Epithelial cell of esophagus (primary cell): ENCODE measurements at places on chromosomes 13 and 19.

- no peak for DNase-seq
Observed at GRCh38 chr13:89610881-89611280, 1736.6 kb upstream of the MIR17HG start.

DNA sequence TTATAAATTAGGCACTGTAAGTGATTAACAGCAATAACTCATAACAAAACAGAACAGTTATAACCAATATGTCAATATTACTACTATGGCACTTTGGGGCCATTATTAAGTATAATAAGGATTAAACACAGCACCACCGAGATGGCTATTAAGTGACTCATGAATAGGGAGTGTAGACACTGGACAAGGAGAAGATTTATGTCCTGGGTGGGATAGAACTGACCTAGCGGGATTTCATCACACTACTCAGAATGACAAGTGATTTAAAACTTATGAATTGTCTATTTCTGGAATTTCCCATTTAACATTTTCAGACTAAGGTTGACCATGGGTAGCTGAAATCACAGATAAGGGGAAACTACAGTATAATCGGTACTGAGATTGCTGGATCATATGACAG, 79.0 kb upstream of the SLC7A1 start:
- no peak for DNase-seq

DNA sequence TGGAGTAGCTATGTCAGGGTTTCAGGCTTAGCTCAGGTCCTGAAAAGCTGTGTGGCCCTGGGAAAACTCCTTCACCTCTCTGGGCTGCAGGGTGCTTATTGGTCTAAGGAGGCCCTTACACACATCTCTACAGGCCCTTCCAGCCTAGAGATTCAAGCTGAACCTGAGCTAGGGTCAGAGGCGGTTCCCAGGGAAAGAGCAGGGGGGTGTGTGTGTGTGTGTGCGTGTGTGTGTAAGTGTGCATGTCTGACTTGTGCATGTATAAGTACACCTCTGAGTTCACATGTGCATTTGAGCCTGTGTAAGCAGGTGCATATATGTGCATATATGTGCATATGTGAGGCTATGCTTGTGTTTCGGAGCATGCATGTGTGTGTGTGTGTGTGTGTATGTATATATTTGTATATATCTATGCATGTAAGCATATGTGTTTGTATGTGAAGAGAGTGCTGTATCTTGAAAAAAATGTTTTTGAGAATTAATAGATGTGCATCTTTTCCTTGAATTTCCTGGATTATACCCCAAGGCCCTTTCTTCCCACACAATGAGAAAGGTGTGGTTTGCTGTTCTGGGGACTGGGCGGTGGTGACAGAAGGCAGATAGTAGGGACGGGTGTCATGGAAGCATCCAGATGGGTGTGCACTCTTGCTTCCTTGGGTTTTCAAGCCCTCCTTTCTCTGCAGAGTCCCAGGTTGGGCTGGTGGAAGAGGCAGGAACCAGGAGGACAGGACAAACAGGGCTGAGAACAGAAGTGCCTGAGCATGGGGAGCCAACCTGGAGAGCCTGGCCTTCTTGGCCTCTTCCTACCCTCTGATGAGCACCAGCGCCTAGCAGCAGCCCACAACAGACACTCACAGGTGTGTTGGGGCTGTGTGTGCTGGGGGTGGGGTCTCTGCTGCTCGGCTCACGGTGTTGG, 150.3 kb upstream of the TSHZ3 start:
- DNase-seq, result no peak

- DNase-seq, result peak; percentile 60
Observed at GRCh38 chr19:52099497-52100138, 4.1 kb upstream of the ZNF841 start.

GRCh38 chr19:34044021-34044420, 128.3 kb upstream of the LSM14A start:
- DNase-seq, result no peak
